NCI-H2029 (cell line): ENCODE measurements at places on chromosomes 11 and 22.

DNA sequence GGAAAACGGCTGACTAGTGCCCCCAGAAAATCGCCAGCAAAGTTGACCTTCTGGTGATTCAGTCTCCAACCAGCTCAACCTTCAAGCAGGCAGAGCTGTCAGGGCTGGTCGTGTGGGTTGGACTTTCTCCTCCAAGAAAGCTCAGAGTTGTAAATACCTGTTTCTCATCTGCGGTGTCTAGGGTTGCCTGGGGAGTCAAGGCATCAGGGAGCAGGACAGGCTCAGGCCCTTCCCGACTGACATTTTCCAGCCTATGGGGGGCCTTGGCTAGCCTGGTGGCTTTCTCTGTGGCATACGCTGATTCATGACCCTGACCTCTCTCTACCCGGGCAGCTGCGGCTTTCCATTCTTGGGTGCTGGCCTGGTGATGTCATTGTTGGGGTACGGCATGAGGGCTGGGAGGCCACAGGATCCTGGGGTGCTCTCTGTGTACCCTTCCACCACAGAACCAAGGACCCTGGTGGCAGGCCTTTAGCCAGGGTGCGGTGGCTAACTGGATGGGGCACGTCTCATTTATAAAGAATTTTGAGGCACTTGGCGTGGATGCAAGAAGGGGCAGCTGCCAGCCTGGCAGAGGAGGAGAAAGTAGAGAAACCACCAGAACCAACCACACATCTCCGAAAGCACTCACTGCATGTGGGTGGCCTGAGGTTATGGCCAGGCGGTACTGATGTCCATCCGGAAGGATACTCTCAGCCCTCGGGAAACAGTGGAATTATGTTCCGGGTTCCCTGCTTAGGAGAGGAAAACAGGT is 64.9 kb downstream of the BCR start:
- DNase-seq = no peak

DNA sequence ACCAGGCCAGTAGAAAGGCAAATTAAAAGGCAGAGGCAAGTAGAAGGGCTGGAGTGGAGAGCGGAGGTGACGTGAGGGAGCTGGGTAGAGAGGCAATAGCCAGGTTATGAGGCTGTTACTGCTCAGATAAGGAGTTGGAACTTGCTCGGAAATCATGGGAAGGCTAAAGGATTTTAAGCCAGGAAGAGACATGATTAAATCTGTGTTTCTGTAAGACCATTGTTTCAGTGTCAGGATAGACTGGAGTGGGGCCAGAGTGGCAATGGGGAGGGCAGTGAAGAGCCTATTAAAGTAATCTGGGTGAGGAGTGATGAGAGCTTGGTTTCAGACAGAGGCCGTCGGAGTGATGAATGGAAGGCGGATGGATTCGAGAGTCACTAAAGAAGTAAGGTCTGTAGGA is 39.0 kb downstream of the GRAMD1B start:
- DNase-seq = no peak

- DNase-seq = no peak
These were observed 71.7 kb upstream of the EED start for GRCh38 chr11:86172894-86173293.

DNA sequence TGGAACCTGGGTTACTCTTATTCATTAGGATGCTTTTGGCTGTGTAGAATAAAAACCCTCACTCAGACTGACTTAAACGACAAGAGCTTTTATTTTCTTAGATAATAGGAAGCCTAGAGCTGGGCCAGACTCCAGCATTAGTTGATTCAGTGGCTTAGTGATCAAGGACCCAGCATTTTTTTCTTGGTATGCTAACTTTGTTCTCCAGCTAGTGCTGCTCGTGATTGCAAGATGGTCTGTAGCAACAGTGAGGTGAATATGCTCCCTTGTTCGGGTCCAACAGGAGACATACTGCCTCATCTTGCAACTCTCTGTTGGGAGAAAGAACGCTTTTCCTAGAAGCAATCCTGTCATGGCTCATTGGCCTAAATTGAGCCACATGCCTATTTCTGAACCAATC is 33.4 kb downstream of the INSC start:
- no peak for DNase-seq

- DNase-seq = no peak
These were observed 7.3 kb upstream of the SPINDOC start for GRCh38 chr11:63805844-63806415.

DNA sequence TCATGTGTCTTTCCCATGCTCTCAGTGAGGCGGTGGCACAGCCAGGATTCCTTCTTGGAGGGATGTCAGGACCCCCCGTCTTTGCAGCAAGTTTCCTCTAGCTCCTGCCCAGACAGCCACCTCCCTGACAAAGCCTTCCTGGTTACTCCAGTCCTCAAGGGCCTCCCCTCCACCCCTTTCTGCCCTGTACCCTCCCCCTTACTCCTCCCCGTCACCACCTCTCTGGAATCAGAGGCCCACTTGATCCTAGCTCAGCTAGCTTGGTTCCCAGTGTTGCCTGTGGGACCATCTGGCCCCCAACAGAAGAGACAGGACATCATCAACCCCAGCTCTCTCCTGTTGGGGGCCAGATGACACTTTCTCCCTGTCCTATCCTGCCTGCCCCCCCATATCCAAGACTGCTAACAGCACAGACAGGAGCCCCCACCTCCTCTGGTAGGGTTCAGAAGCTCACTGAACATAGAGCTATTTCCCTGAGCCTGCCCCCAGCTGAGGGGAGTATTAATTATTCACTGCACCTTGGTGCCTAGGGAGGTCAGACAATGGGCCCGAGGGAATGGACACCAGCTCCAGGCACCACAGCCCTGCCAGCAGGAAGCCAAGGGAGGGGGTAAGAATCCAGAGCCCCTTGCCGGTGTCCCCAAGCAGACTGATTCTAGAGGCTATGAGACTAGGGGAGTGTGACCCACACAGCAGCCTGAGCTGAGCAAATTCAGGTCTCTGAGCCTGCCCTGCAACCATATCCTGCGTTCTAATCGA is 3.3 kb downstream of the GDPD5 start:
- DNase-seq = no peak

- no peak for DNase-seq
These were observed 10.2 kb downstream of the PCNX3 start for GRCh38 chr11:65625628-65626342.

- peak; percentile 19 for DNase-seq
These were observed 63.4 kb downstream of the GRAMD1B start for GRCh38 chr11:123493349-123494063.

DNA sequence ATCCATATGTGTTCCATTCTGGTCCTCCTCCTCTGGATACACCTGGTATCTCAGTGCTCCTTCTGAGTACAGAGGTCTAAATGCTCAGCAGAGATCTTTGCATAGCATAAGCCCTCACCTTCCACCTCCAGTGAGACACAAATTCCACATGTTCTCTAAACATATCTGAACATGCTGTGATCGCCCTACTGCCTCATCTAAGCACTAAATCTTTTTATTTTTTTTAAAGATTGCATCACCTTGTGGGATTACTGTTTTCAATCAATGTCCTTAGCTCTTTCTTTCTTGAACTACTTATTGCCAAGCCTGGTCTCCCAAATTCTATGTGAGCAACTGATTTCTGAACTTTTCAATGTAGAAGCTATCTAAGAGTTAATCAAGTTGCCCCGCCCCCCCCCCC is 113.4 kb downstream of the TRPC6 start:
- no peak for DNase-seq

DNA sequence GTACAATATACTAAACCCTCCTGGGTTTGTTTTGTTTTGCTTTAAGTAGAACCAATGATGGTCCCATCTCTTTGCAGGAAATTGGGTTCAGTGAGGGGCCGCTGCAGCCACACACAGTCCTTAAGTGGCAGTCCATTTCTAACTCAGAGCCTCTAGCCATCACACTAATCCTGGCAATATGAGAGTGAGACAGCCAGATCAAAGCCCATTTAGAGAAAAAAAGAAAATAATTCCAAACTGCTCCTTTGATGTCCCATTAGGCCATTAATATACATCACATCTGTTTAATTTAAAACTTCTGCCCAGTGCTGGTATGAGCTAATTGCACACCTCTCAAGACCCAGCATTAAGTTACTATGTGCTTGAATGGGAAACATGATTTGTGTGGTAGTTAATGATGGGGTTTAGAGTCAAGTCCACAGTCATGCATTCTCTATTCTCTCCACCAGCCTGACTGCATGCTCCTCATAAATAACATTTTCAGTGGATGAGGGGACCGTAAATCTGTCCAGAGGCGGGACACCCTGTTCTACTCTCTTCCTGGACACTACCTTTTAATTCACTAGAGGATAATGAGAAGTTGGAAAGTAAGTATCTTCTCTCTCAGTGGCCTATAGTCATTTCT is 53.8 kb upstream of the BIRC3 start:
- no peak for DNase-seq

GRCh38 chr22:38449776-38450175 is 5.2 kb downstream of the KCNJ4 start:
- DNase-seq = no peak

- DNase-seq = no peak
These were observed 87.1 kb downstream of the PRR5L start for GRCh38 chr11:36383195-36383594.

DNA sequence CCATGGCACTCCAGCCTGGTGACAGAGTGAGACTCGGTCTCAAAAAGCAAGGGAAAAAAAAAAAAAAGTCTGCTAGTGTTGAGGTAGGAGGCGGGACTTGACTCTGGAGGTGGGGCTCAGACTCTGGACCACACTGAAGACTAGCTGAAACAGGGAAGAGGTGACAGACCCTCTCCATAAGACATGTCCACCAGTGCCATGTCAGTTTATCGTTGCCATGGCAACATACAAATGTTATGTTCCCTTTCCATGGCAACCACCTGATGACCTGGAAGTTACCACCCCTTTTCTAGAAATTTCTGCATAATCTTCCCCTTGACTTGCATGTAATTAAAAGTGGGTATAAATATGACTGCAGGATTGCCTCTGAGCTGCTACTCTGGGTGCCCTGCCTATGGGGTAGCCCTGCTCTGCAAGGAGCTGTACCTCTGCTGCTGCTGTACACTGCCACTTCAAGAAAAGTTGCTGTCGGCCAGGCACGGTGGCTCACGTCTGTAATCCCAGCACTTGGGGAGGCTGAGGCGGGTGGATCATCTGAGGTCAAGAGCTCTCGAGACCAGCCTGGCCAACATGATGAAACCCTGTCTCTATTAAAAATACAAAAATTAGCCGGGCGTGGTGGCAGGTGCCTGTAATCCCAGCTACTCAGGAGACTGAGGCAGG is 55.1 kb downstream of the KIAA1671 start:
- DNase-seq = peak; percentile 42

GRCh38 chr11:2089536-2090165 is 49.5 kb downstream of the IGF2 start:
- DNase-seq = peak; percentile 20

- DNase-seq = no peak
These were observed 170.8 kb downstream of the TBC1D22A start for GRCh38 chr22:46933040-46933930.

DNA sequence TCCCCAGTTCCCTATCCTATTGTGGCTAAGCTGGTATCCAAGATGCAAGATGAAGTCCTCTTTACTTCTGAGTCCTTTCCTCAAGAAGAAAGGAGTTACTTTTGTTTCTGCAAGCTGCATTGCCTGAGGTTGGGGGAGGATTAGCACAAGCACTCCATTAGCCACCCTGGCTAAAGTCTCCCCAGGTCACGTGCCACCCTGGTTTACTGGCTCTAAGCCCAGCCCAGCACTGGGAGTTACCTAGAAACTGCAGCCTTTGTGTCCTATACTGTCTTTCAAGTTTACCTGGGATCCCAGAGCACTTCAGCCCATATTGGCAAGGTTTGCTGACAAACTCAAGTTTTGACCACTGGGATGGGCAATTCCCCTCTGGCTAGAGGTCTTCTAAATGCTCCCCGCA is 78.4 kb upstream of the DBX1 start:
- peak; percentile 51 for DNase-seq

DNA sequence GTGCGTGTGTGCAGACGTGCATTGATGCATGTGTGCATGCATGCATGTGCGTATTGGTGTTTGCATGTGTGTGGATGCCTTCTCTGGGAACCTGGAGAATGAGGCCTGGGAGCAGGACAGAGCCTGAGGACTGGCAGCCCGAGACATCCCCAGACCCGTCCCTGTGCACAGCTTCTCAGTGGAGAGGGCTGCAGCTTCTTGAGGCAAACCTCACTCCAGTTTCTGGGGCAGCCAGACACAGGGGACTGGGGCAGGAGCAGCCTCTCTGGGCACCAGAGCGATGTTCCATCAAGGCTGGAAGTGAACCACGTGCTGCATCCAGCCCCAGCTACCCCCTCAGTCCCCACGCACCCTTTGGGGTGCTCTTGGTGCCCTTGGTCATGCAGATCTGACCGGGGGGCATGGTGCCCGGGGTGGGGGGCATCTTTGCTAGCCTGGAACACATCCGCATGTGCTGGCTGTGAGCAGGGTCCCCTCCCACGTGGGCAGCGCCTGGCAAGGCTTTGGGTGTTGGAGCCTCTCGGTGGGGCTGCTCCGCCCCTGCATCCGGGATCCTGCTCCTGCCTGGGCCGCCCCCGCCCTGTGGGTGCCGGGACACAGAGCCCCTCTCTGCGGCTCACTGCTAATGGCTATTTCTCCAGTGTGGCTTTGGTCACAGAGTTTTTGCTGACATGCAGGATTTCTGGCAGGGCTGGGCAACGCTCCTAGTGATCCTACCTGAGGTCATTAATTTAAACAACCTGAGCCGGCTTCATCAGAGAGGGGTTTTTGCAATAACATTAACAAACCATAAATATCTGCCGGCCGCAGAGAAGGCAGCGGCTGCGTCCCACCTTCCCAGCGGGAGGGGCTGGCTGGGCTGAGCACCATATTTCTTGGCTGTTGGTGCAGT is 434.7 kb downstream of the TBC1D22A start:
- no peak for DNase-seq

DNA sequence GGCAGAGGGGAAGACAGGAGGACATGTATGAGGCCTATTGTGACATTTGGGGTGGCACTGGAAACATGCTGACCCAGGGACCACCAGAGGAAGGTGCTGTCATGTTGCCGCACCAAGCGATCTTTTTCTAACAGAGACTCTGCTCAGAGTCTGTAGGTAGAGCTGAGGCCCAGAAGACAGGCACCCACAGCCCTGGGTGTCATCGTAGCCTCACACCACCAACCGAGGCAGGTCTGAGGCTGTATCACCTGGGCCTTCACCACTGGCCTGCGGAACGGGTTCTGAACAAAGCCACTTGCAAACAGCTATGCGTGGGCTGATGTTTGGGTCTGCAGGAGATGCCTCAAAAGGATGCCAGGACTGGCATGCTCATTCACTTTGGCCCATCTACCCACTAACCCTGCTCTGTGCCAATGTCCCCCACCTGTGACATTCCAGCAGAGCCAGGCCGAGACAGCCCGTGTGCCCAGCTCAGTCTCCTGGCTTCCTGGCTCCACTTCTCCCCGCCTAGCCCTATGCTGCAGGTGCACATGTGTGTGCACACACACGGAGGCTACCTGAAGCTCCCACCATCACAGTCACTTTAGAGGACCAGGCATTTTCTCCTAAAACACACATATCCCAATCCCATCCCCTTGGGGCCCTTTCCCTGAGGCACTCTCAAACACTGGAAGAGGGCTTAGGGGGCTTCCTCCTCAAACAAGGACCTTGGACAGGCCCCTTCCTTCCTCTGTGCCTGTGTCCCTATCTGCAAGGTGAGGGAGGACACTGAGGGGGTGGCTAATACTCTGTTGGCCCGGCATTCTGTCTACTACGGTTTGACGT is 3.6 kb downstream of the TRIM29 start:
- no peak for DNase-seq
